Tibial nerve (tissue), 4 donors: ENCODE measurements at places on chromosomes 3 and 15. TPM values are rescaled to one million over a fixed set of nuclear protein-coding genes. Genes with fewer than 3 reads are reported as not detected.

DNA sequence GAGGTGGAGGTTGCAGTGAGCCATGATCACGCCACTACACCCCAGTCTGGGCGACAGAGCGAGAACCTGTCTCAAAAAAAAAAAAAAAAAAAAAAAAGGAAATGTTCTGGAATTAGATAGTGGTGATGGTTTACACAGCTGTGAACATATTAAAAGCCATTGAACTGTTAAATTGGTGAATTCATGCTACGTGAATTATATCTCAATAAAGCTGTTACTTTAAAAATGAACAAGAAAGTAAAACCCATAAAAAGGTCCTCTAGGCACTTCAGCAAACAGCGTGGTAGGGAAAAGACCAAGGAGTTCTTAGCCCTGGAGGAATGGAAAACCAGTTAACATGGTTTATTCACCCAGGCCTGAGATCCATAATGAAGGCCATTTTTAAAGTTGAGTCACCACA is 180.1 kb downstream of the ATG7 start:
- H3K36me3 ChIP-seq = no peaks in the 10 kb centered on the region
- DNase-seq = no peak
- H3K4me3 ChIP-seq = no peak overlapping the region
- H3K27me3 ChIP-seq = no peaks in the 10 kb centered on the region
- H3K4me1 ChIP-seq = peaks cover 20% of the 10 kb centered on the region

- no peaks in the 10 kb centered on the region for H3K36me3 ChIP-seq
- H3K4me3 ChIP-seq = no peak overlapping the region
- H3K27ac ChIP-seq = no peak overlapping the region
These were observed 84.1 kb downstream of the MEIS2 start for GRCh38 chr15:37016231-37016630.

Gene PGBD4
- total RNA-seq = 0.90 TPM

DNA sequence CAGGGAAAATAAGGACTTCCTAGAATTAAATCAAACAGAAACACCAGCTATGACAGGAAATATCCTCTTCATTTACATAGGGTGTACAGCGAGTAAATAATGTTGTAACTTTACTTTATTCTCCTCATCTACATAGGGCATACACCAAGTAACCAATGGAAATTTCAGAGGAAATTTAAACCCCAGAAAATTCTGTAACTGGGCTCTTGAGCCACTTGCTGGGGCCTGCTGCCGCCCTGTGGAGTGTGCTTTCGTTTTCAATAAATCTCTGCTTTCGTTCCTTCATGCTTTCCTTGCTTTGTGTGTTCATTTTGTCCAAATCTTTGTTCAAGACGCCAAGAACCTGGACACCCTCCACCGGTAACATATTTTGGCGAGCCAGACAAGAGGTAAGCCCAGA is 990.4 kb upstream of the CADM2 start:
- no peak overlapping the region for H3K27ac ChIP-seq
- no peaks in the 10 kb centered on the region for H3K27me3 ChIP-seq
- H3K4me1 ChIP-seq = no peaks in the 10 kb centered on the region
- no peaks in the 10 kb centered on the region for H3K36me3 ChIP-seq
- DNase-seq = no peak

DNA sequence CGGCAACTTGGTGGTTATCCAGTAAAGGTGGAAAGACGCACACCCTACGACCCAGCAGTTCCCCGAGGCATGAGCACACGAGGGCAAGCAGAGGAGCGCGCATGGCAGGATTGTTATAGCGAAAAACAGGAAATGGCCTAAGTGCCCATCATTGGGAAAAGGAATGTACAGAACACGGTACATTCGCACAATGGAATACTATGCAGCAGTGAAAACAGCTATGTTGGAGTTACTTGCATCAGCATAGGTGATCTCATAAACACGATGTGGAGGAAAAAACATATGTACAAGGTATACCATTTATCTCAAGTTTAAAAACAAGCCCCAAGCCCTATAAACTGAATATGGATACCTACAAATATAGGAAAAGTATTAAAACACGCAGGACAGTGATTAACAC is 6.7 kb upstream of the LINGO1 start:
- H3K27me3 ChIP-seq = no peaks in the 10 kb centered on the region
- H3K4me3 ChIP-seq = no peak overlapping the region
- no peak for DNase-seq
- H3K27ac ChIP-seq = no peak overlapping the region
- no peaks in the 10 kb centered on the region for H3K4me1 ChIP-seq

Gene GRK7
- total RNA-seq = not detected
